Ammon's horn (tissue), 1 donor: ENCODE measurements at places on chromosomes 2 and 18.

- DNase-seq = no peak
Measured at GRCh38 chr18:11113937-11114336, 35.4 kb downstream of the PIEZO2 start.

GRCh38 chr2:233248999-233249398, 2.5 kb upstream of the ATG16L1 start:
- DNase-seq = peak; percentile 48

- no peak for DNase-seq
Measured at GRCh38 chr2:133459590-133459989, 108.7 kb downstream of the NCKAP5 start.

DNA sequence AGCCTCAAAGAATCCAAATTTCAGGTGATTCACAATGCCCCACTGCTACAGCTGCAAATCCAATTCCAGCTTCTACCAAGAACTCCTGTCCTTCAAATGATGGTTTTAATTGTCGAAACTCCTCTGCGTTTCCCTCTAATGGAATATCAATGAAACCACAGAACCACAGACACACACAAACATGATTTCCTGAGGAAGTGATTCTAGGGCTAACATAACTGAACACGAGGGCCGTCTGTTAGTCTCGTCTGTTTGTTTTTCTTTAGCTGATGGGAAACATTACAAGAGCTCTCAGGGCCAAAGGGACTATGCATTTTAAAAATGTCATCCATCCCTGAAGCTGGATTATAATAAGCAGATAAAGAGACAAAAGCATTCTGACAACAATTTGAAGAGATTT, 59.4 kb downstream of the RNF152 start:
- no peak for DNase-seq

DNA sequence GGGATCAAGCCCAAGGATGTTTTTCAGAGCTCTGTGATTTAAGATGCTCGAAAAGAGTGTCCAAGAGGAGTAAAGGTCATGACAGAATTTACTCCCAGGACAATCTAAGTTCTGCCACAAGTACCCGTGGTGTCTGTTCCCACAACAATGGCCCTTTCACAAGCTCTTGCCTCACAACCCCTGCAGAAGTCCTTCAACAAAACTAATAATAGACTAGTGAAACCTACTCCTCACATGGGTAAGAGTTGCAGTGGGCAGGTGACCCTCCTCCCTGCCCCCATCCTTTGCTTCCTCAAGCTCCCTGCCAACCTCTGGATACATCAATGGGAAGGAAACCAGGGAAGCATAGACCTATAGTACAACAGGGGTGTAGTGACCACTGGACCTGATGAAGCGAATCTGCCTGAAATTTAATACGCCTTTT, 34.9 kb downstream of the PTCD3 start:
- DNase-seq = no peak
